ENCODE measurements at places on chromosomes 2 and 18. TPM values are rescaled to one million over a fixed set of nuclear protein-coding genes. Genes with fewer than 3 reads are reported as not detected.

DNA sequence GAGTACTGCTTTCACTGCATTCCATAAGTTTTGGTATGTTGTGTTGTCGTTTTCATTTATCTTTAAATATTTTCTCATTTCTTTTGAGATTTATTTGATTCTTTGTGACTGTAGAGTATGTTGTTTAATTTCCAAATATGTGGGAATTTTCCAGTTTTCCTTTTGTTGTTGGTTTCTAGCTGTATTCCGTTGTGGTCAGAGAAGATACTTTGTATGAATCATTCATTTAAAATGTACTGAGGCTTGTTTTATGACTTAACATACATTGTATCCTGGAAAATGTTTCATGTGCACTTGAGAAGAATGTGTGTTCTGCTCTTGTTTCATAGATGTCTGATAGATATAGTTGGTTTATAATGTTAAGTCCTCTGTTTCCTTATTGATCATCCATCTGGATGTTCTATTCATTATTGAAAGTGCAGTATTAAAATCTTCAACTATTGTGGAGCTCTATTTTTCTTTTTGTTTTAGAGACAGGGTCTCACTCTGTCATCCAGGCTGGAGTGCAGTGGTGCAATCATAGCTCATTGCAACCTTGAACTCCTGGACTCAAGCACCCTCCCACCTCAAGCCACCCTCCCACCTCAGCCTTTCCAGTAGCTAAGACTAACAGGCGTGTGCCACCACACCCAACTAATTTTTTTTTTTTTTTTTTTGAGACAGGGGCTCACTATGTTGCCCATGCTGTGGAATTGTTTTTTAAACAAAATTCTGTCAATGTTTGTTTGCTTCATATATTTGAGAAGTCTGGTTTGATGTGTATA, 96.8 kb downstream of the TAF4B start:
- no peak for DNase-seq

- DNase-seq, result no peak
Observed at GRCh38 chr2:212032536-212033219, 505.9 kb downstream of the ERBB4 start.

DNA sequence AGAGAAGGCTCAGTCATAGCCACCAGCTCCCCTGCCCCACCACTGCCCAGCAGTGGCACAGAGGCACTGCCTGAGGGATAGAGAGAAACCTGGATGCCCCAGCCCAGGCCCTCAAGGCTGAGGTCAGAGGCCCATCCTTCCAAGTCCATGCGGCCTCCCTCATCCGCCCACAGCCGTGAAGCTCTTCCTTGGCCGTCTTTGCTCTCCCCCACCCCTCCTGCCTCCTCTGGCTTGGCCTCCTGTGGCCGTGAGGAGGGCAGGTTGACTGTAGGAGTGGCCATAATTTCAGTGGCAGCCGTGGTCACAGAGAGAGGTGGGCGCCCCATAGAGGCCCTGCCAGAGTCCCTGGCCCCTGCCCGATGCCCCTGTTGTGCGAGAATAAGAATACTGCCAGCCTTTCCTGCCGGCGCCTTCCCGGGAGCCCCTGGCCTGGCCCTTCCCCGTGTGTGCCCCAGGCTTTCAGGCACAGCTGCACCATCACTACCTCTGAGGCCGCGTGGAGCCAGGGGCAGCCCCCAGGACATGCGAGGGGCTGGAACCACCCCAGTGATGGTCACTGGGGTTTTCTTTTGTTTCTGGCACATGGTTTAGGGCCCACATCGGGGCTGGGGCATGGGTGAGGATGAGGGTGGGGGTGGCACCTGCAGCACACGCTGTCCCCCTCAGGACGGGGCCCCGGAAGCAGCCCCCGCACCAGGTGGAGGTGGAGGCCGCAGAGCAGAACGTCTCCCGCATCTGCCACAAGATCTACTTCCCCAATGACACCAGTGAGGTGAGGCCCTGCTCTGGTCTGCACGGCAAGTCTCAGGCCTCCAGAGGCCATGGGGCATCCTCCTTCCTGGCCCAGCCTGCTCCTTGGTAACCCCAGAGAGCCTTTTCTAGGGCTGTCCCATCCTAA, 13.1 kb upstream of the GPR17 start:
- no peak for DNase-seq

- no peak for DNase-seq
Observed at GRCh38 chr2:17672583-17673317, 80.9 kb downstream of the SMC6 start.

DNA sequence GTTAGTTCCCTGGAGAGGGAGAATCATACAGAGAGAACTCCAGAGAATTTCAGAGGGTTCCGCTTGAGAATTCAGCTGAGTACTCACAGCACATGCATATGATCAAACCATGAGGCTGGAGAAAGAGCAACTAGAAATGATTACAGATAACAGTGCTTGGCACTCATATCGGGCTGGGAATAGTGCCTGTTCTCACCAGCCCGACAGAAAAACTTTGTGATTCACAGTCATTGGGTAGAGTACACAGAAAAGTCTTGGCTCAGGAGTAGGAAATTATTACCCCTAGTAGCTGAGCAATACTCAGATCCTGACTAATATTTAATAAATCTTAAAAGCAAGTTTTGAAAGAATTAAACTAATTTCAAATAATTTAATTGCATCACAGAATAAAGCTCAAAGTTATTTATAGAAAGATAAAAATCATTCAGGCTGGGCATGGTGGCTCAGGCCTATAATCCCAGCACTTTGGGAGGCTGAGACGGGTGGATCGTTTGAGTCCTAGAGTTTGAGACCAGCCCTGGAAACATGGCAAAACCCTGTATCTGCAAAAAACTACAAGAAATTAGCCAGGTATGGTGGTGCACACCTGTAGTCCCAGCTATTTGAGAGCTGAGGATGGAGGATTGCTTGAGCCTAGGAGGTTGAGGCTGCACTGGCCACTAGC, 6.8 kb downstream of the WDPCP start:
- DNase-seq, result peak; percentile 60

DNA sequence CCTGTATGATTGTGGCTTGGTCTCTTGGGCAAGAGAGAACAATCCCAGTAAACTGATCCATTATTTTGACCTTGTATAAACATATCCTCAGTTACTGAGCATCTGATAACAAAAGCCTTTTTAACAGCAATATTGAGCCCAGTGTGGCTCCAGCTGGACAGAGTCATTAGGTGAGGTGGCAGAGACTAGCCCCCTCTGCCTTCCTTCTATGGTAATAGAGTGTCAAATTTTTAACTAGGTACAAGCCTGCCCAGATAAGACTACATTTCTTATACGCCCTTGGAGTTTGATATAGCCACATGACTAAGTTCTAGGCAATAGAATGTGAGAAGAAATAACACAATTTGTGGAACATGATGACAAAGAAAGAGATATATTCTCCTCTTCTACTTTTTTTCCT, 56.2 kb downstream of the HNMT start:
- no peak for DNase-seq

DNA sequence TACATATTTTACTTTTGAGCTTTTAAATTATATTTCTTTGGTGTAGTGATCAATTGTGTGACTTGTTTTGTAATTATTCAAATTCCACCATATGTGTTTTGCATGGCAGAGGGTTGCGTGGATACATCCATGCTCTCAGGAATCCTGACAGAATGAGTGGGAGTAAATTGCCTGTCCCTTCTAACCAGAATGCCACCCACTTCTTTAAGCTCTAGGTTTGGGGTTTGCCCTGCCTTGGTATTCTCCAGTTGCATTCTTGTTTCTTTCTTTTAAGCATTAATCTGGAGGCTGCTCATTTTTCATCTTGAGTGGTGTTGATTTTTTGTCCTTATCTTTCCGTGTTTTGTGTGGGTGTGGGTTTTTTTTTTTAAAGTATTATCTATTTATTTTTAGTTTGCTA, 360.0 kb downstream of the PTPRM start:
- DNase-seq, result no peak

DNA sequence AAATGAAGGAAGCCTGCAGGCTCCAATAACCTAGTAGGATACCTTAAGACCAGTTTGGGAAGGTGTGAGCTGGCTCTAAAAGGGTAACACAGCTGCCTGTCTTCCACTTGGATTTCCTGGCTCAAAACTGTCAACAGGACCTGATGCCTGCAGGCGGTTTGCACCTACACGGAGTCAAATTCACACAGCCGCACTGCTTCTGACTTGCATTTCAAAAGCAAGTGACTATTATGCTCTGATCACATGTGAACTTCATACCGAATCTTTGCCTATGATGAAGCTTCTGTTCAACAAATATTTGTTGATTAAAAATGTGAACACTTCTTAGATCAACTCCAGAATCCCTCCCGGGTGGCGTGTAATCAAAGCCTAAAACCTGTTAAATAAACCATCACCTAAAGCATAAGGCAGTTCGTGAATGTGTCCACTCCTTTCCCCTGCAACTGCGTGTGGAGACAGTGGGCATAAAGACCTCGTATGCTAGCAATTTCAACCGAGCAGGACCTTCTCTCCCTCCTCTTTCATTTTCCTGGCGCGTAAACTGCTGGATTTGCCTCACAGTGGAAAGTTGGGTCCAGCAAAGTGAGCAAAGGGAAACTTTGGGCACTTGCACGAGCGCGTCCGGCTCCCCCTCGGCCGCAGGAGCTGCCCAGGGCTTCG, 784 bp downstream of the CRACDL start:
- DNase-seq, result no peak

DNA sequence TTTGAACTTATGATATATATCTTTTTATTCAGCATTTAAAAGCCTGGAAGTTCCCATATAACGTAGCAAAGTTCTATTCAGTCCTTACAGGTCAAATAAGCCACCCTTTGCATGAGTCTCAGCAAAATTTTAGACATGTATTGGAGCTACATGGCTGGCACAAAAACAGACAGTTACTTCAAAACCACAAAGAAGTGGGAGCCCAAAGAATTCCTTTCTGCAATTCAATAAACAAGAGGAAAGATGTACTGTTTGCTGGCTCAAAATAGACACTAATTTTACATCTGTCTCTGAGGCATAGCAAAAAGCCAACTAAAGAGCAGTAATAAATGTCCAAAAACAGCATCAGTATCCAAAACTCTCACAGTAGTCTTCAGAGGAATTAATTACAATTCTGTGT, 87.0 kb downstream of the ZEB2 start:
- no peak for DNase-seq

DNA sequence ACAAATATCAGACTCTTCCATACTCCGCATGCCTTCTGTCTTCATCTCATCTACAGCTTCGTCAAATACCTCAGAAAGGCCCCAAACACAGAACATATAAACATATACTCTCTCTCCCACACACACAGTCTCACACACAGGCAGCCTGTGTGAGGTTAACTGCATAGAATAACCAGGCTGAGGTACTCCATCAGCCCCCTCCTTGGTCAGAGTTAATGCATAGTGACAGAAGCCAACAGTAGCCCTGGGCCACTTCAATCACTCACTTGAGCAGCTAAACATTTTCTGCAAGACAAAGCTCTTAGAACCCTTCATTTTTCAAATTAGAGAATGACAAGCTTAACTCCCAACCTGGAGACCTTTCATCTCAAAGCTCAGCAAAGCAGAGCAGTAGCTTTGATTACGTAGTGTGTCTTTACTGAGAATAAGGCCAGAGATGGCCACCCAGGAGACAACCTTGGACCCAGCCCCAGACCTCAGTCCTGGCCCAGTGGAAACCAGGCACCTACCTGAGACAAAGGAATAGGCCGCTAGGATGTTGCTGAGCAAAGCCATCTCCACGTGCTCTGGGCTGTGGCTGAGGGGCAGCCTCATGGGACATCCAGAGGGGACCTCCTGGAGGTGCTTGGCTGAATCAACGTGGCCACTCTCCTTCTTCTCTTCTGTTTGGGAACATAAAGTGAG, 43.0 kb downstream of the EVA1A start:
- DNase-seq, result no peak

DNA sequence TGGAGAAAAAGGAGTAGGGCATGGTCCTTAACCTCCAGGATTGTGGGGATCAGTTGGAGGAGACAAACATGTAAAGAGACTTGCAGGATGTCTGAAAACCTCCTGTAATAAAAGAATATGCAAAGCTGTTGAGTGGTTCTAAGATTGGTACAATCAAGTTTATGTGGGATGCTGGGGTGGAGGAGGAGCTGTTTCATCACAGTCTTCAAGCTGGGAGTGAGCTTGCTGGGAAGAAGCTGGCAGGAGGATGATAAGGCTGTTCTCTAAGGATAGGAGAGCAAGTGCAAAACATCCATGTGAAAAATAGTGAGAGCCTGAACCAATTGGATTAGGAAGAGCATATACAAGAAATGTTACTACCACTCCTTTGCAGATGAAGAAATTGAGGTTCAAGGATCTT, 161.9 kb upstream of the CRIM1 start:
- no peak for DNase-seq

DNA sequence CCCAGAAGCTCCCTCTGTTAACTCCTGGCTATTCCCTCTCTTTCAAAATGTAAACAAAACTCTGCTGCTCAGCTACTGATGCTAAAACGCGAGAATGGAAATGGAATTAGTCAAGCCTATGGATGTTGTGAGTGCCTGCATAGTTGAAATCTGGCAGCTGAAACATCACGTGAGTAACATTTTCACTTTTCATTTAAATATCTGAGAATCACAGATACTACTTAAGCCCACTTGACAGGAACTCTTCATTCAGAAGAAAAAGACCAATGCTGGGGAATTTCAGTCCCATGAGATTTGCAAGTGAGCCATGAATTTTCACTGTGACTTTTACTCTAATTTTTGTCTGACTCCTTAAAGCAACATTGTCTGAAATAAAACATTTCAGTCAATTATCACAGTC, 215.3 kb upstream of the SESTD1 start:
- no peak for DNase-seq

DNA sequence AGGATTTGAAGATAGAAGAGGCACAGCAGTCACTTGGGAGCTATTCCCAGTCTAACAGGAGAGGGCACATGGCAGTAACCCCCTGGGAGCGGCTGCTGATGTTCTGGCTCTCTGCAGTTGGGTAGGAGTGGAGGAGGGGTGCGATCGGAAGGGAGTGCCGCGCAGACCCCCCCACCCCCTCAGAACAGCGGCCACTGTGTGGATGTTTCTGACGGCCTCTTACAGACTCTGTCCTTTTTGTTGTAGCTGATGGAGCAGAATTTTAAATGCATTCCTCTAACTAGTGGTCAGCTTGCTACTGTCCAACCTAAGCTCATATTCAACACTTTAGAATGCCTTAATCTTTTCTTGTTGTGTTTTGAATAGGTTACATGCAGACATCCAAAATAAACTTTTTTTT, 127.9 kb downstream of the AGAP1 start:
- no peak for DNase-seq

Gene UBE2F
- total RNA-seq, result 87.8 TPM

Gene G6PC2
- total RNA-seq, result not detected

Gene KLHL29
- total RNA-seq, result 1.3 TPM

Gene DOCK10
- total RNA-seq, result 4.2 TPM

Gene HOXD10
- total RNA-seq, result not detected

Gene TRABD2A
- 0.91 TPM for total RNA-seq

Gene AKAIN1
- not detected for total RNA-seq

Gene KYNU
- 2.1 TPM for total RNA-seq

Gene RAD51AP2
- 0.16 TPM for total RNA-seq

Gene SOWAHC
- total RNA-seq, result 3.9 TPM

Gene DNAJC5G
- total RNA-seq, result 0.41 TPM

Gene RAB6D
- 0.13 TPM for total RNA-seq

Gene TSGA10
- total RNA-seq, result 3.6 TPM

Gene VAMP8
- total RNA-seq, result 30.3 TPM
